ENCODE measurements at places on chromosomes 3 and 15.

- peaks cover 2% of the 10 kb centered on the region for H3K4me1 ChIP-seq
- no peak overlapping the region for H3K27ac ChIP-seq
- H3K4me3 ChIP-seq = no peak overlapping the region
- peaks cover 25% of the 10 kb centered on the region for H3K27me3 ChIP-seq
- no peak for DNase-seq
Measured at GRCh38 chr15:91752081-91752785, 101.3 kb upstream of the SLCO3A1 start.

GRCh38 chr15:56794553-56795329 is 61.4 kb upstream of the ZNF280D start:
- no peak overlapping the region for H3K4me3 ChIP-seq
- H3K27me3 ChIP-seq = no peaks in the 10 kb centered on the region
- H3K4me1 ChIP-seq = no peaks in the 10 kb centered on the region
- H3K27ac ChIP-seq = no peak overlapping the region

DNA sequence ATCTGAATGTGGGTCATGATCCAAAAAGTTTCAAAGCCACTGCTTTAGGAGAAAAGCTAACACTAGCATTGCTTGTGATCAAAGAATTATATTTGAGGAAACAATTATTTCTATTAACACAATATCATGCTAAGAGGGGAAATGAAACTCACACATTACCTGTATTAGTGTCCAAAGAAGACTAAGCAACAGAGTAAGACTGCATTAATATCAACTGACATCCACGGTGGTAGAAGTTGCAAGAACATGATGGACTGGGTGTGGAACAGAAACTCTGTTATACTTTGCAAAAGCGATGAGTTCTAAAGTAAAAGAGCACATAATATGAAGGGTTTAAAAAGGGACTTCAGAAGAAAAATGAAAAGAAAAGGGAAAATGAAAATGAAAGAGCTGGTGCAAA is 648.3 kb upstream of the NECTIN3 start:
- no peaks in the 10 kb centered on the region for H3K27me3 ChIP-seq
- peaks cover 1% of the 10 kb centered on the region for H3K4me1 ChIP-seq
- DNase-seq = no peak
- no peak overlapping the region for H3K27ac ChIP-seq
- no peak overlapping the region for H3K4me3 ChIP-seq
- no peaks in the 10 kb centered on the region for H3K36me3 ChIP-seq

GRCh38 chr15:50907601-50908208 is 778 bp upstream of the AP4E1 start:
- DNase-seq = peak; percentile 33
- H3K4me1 ChIP-seq = peaks cover 5% of the 10 kb centered on the region
- H3K36me3 ChIP-seq = no peaks in the 10 kb centered on the region
- no peaks in the 10 kb centered on the region for H3K27me3 ChIP-seq
- peak overlapping the region; percentile 97 for H3K27ac ChIP-seq

DNA sequence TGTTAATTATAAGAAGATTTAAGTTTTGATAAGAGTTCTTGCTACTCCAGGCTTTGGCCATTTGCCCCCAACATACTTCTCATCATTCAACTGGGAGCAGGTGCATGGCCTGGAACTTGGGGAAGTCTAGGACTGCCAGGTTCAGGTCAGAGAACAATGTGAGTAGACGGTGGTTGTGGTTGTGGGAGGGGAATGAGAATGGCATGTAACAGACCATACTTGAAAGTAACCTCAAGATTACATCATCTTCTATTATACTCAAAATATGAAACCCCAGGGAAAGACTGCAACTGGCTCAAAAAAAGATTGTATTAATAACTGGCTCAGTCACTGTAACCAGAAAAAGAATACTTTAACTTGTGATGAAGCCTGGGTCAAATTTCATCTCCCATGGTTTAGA is 364.9 kb upstream of the DPPA4 start:
- DNase-seq = no peak
- H3K4me1 ChIP-seq = no peaks in the 10 kb centered on the region
- no peaks in the 10 kb centered on the region for H3K27me3 ChIP-seq
- H3K4me3 ChIP-seq = no peak overlapping the region

DNA sequence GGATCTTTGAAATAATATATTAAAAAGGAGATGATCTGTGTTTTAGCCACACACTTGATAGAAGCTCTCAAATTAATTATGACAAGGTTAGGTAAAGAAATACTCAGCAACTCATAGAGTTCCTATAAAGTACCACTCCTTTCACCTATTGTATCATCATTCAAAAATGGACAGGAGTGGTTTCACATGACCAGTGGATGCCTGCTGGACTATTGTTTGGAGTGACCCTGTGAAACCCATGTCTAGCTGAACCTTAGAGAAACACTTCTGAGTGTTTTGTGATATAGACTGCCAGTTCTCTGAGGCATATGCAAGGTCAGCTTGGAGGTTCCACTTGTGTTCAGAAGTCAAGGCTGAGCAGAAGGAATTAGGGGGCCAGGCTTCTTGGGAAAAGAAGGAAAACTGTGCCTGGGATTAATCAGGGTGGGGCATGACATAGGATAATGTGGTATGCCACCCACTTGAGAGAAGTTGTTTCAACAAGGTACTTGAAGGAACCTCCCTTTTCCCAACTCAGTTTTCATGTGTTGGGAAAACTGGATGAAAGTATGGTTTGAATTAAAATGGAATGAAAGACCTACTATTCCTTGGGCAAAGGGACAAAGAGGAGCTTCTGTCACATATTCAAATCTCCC is 15.4 kb downstream of the PARP14 start:
- peaks cover 11% of the 10 kb centered on the region for H3K4me1 ChIP-seq
- H3K4me3 ChIP-seq = no peak overlapping the region
- H3K27ac ChIP-seq = no peak overlapping the region

GRCh38 chr3:46463120-46463867 is 1.4 kb downstream of the LTF start:
- H3K4me3 ChIP-seq = no peak overlapping the region
- H3K27ac ChIP-seq = no peak overlapping the region
- no peak for DNase-seq

DNA sequence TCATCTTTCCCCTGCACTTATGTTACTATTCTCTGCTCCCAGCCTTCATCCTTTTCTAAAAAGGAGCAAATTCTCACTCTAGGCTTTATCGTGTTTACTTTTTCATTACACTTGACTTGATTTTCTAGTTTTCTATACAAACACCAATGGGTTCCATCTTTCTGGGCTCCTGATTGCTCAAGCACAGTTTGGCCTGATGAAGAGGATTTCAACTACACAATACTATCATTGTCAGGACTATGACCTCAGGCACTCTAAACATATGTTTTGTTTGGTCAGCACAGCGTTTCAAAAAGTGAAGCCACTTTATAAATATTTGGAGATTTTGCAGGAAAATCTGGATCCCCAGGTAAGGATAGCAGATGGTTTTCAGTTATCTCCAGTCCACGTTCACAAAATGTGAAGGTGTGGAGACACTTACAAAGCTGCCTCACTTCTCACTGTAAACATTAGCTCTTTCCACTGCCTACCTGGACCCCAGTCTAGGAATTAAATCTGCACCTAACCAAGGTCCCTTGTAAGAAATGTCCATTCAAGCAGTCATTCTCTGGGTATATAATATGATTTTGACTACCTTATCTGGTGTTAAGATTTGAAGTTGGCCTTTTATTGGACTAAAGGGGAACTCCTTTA is 86.2 kb downstream of the TGFBR2 start:
- H3K4me3 ChIP-seq = no peak overlapping the region
- peaks cover 27% of the 10 kb centered on the region for H3K36me3 ChIP-seq
- no peak for DNase-seq
- peaks cover 24% of the 10 kb centered on the region for H3K4me1 ChIP-seq

GRCh38 chr3:126607214-126607908 is 47.6 kb downstream of the TXNRD3 start:
- H3K36me3 ChIP-seq = peaks cover 15% of the 10 kb centered on the region
- H3K4me1 ChIP-seq = no peaks in the 10 kb centered on the region
- DNase-seq = no peak
- H3K27ac ChIP-seq = no peak overlapping the region

DNA sequence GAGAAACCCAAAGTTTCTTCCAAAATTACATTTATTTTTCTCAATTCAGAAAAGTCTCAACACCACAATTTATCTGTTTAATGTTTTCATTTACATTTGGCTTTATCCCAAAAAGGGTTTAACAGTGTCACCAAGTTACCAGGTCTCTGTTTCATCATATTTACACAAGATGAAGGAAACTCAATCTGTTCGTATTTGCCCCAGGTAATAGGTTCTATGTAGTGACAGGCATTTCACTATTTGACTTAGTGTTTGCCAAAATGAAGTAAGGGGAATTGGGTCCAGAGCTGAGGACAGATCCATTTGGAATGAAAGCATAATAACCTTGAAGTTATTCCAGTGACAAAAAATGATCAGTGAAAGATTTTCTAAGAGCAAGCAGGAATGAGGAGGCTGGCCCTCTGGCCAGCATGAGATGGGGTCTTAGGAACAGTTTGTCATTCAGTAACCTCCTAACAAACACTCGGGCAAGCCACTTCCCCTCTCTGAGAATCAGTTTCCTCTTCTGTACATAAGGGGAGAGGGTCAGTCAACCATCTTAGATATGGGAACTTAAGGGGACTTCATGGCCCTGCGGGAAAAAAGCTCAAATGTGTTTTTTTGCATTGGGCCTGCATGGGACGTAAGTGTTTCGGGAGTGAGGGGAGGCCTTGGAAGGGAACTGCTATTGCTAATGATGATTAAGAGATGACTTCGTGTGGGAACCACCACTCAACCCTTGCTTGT is 31.8 kb downstream of the UMPS start:
- H3K4me3 ChIP-seq = no peak overlapping the region
- no peak for DNase-seq
- peaks cover 5% of the 10 kb centered on the region for H3K36me3 ChIP-seq
- peaks cover 9% of the 10 kb centered on the region for H3K4me1 ChIP-seq
- peaks cover 22% of the 10 kb centered on the region for H3K27me3 ChIP-seq

- DNase-seq = no peak
- peaks cover 20% of the 10 kb centered on the region for H3K27me3 ChIP-seq
- H3K27ac ChIP-seq = no peak overlapping the region
- H3K36me3 ChIP-seq = no peaks in the 10 kb centered on the region
Measured at GRCh38 chr15:98154863-98155262, 194.4 kb downstream of the ARRDC4 start.

DNA sequence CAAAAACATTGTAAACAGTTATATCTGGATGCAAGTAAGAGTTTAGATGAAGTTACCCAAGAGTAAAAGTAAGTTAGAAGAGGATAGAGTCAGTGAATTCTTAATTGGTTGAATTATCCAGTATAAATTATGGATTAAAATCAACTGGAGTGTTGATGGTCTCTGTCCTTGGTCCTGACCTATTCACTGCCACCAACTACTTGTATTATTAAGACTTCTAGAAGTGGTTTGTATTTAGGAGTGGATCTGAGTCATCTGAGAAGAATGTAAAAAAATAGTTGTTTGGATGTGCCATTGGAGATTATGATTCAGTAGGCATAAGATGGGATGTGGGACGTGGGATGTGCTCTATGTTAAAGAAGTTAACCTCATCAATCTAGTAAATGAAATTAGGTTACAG is 86.4 kb downstream of the SYNPR start:
- no peaks in the 10 kb centered on the region for H3K36me3 ChIP-seq
- H3K27ac ChIP-seq = no peak overlapping the region
- H3K27me3 ChIP-seq = no peaks in the 10 kb centered on the region
- DNase-seq = no peak
- no peak overlapping the region for H3K4me3 ChIP-seq

DNA sequence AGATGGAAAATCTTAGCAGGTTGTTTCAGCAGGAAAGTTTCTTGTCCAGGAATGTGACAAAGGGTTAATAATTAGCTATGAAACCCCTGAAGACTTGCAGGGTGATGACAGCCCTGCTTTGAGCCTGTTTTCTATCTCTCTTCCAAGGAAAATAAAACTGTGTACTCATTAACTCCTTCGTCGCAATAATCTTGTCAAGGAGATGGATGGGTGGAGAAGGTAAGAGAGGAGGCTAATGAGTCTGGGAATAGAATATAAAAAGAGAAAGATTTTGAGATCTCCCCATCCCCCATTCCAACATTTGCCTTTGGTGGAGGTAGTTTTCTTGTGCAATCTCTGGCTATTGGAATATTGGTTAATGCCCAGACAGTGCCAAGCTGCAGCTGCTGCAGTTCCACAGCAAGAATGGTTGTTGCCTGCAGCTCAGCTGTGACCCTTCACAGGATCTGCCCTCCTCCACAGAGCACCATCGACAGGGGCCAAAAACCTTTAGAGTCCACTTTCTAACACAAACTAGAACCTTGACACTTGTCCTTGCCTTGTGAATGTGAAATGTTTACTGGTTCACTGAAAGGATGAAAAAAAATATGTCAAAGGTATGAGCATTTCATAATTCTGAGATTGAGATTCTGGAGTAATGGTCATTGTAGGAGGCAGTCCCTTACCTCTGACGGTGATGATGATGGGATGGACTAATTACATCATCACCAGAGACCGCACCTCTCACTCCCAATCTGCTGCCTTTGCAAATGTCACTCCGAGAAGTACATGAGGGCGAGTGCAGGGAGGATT is 4.2 kb upstream of the LRIG1 start:
- H3K4me1 ChIP-seq = peaks cover 28% of the 10 kb centered on the region
- DNase-seq = no peak
- no peak overlapping the region for H3K4me3 ChIP-seq
- no peaks in the 10 kb centered on the region for H3K36me3 ChIP-seq

GRCh38 chr3:193640165-193640715 is 47.2 kb downstream of the OPA1 start:
- no peak overlapping the region for H3K4me3 ChIP-seq
- no peak for DNase-seq
- no peaks in the 10 kb centered on the region for H3K27me3 ChIP-seq

DNA sequence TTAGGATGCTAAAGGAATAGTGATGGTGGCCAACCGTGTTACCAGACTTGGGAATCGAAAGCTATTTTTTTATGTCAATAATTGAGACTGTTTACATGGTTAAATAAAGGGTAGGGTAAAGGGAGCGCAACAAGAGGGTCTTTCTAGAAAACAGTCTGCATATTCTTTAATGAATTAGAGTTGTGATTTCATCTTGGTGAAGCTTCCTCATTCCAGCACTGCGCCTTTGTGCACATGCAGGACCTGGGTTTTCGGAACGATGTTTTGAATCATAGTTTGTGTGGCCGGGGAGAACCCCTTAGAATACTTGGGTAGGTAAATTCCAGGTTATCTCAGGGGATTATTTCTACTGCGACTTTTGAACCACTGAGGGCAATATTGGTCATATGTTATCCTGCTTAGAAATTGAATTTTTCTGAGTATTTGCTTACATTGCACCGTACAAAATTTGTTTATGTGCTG is 1.3 kb downstream of the PIK3CA start:
- H3K4me3 ChIP-seq = peak overlapping the region; percentile 86
- no peaks in the 10 kb centered on the region for H3K36me3 ChIP-seq
- DNase-seq = no peak
- no peaks in the 10 kb centered on the region for H3K27me3 ChIP-seq
- H3K4me1 ChIP-seq = peaks cover 17% of the 10 kb centered on the region
- H3K27ac ChIP-seq = peak overlapping the region; percentile 95

- DNase-seq = no peak
- no peak overlapping the region for H3K27ac ChIP-seq
- H3K4me1 ChIP-seq = peaks cover 8% of the 10 kb centered on the region
- H3K4me3 ChIP-seq = no peak overlapping the region
- peaks cover 22% of the 10 kb centered on the region for H3K27me3 ChIP-seq
Measured at GRCh38 chr3:188119846-188120245, 34.1 kb upstream of the LPP start.

Measured in progenitor cell of endocrine pancreas (in vitro differentiated cells).